Osteoblast (primary cell): ENCODE measurements at places on chromosomes 6 and 20. TPM values are rescaled to one million over a fixed set of nuclear protein-coding genes. Genes with fewer than 3 reads are reported as not detected.

DNA sequence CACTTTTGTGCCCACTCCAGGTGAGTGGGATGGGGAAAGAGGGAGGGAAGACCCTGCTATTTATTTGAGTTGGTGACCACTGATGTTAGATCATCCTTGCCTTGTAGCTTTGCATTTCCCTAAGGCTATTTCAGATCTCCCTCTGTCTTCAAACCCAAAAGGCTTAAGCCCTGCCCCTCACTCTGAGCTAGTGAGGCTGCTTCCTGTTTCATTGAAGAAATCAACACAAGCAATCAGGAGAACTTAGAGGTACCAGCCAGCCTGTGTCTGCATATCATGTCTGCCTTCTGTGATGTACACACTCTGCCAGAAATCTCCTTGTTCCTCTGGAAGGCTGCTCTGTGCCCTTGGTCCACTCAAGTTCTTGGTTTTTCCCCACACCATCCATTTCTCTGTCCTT is 135.3 kb downstream of the ARID1B start:
- DNase-seq: no peak

GRCh38 chr6:142537612-142538478 is 236.0 kb downstream of the ADGRG6 start:
- DNase-seq: peak; percentile 26

GRCh38 chr6:140063021-140063399 is 688.6 kb upstream of the CITED2 start:
- no peak for DNase-seq

JPH2 gene
- 1.2 and 2.2 TPM in 2 replicates for total RNA-seq

TBC1D32 gene
- 15.9 and 17.4 TPM in 2 replicates for total RNA-seq

- DNase-seq: no peak
Observed at GRCh38 chr20:8464368-8464767, 332.3 kb downstream of the PLCB1 start.

PHF10 gene
- 14.7 and 21.0 TPM in 2 replicates for total RNA-seq

SLC35D3 gene
- not detected in 2 replicates for total RNA-seq

FRK gene
- total RNA-seq: 1.1 and 1.2 TPM in 2 replicates

DNA sequence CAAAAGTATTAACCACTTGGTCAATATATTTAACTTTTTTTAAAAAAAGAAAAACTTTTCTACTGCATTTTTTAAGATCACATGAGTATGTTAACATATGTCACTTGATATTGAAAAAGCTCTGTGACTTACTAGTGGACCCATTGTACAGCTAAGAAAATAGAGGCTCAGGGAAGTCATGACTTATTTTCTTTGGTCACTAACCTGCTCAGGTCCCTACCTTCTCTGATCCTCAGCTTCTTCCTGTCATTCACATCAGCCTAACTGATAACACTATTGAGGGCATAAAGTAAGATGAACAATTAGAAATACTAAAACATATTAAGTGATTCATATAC is 19.8 kb downstream of the AGPAT4 start:
- no peak for DNase-seq

C4A gene
- 7.2 and 8.3 TPM in 2 replicates for total RNA-seq

AIF1 gene
- 0.36 TPM in 1 of 2 replicates, not detected in the other for total RNA-seq

DNA sequence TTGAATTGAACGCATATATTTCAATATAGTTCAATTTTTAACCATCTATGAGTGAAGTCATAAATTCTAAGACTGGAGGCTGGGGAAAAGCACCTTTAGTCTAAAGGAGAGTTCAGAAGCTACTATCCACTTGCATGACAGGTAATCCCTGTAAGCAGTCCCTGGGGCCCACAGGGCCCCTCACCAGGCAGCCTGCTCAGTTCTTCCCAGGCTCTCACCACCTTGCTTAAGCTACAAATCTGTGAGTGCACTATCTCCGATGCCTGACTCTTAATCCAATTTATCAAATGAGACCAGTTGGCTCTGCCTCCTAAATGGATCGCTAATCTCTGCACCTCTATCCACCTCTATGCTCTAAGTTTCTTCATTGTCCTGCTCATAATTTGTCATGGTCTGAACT is 413.8 kb downstream of the PTPRT start:
- no peak for DNase-seq

DNA sequence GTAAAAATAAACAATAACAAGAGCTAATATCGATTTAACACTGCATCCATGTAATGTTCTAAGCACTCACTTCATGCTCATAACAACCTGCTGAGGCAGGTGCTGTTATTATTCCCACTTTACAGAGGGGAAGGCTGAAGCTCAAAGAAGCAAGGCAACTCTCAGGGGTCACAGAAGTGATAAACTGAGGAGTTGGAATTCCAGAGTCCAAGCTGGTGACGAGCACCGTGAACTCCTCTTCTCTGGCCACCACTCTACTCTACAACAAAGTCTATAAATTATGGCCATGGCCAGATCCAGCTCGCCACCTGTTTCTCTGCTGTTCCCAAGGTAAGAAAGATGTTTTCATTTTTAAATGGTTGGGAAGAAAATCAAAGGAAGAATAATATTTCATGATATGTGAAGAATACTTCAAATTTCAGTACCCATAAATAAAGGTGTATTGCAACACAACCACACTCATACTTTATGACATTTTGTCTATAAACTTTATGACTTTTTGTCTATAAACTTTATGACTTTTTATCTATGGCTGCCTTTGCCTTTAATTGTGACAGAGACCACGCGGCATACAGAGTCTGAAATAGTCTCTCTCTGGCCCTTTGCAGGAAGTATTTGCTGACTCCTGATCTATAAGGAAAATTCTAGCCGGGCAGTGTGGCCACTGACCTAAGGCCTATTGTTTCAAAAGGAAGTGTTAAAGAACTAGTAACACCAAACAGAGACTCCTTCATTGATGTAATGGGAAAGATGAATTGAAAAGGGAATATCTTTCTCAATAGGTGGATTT is 113.2 kb upstream of the KCNG1 start:
- no peak for DNase-seq

GRCh38 chr20:49896204-49896603 is 19.1 kb downstream of the SPATA2 start:
- DNase-seq: no peak

GRCh38 chr20:19824861-19825260 is 66.8 kb downstream of the RIN2 start:
- DNase-seq: peak; percentile 67

GRCh38 chr20:51447097-51447764 is 95.3 kb downstream of the NFATC2 start:
- DNase-seq: peak; percentile 94

DNA sequence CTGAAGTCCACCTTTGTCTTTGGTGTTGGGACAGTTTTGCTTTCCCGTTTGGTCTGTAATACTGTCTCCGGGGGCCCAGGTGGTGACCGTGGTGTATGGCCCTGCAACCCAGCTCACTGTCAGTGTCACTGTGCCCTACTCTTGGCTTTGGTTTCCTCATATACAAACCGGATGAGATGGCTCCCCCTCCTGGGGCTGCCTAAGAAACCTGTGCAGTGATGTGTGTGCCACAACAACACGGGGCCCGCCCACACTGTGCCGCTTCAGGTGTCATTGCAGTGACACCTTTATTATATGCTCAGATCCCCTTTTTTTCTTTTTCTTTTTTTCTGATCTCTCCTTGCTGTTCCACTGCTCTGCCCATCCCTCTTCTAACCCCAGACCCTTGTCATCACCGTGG is 73.9 kb downstream of the RAMACL start:
- DNase-seq: peak; percentile 26

DNA sequence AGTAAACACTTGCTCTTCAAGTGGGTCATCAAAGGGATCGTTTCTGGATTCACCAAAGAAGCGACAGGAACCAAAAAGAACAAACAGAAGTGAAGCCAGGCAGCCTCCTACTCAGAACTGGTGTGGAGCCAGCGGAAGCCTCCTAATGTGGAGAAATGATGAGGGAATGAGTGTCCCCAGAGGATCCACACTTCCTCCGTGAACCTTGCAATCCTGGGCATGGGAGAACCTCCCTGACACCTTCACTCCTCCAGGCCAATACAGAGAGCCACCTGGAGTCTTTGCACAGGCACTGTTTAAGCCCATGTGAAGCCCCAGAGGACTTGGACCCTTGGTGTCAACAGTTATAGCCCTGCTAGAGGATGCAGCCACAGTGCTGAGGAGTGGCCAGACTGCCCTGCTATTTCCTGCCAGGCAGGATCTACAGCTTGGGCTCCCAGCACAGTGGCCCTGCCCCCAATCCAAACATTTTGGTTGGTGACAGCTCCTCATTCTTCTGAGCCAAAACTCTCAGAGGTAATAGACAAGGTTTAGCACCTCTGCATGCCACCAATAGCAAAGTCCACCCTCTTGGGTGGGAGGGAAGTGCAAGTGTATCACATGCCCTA is 23.2 kb upstream of the SERINC1 start:
- no peak for DNase-seq

DNA sequence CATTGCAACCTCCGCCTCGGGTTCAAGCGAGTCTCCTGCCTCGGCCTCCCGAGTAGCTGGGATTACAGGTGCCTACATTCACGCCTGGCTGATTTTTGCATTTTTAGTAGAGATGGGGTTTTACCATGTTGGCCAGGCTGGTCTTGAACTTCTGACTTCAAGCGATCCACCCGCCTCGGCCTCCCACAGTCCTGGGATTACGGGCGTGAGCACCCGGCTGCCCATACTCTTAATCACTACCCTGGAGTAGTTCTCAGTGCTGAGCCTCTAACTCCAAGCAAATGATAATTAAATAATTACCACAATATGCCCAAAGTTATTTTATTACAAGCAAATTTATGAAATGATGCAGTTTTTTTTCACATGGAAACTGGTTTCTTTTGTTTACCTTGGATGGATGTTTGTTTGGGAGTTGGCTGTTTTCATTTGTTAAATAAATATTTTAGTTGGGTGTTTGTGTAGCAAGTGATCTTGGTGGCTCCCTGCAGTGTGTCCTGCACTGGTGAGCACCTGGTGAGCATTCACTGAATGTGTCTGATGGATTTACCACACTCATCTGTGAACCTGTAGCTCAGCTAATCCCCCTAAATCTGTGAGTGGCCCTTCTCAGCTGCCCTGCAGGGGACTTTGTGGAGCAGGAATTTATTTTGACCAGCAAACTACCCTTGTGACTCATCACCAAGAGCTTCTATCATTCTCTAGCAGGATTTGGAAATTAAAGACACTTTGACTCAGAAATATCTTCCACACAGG is 36.9 kb downstream of the UTRN start:
- DNase-seq: peak; percentile 85

RBM12 gene
- total RNA-seq: 57.8 and 62.6 TPM in 2 replicates

TMEM244 gene
- not detected in 2 replicates for total RNA-seq

DNA sequence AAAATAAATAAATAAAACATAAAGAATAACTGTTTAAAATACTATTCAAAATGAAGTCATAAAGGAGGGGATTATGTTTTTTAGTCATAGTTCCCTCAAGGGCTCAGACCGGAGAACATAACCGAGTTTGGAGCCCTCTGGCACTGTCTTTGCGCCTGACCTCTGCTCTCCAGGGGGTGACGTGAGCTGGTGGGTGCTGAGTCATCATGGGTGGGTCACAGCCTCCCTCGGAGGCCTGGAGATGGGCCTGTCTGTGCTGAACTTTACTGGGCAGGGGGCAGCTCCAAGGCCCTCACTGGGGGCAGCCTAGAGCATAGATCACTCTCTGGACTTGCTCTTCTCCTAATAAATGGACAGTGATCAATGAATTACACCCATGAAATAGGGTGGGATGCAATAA is 3.1 kb upstream of the MAVS start:
- DNase-seq: peak; percentile 95

- DNase-seq: peak; percentile 77
Observed at GRCh38 chr6:36432151-36432671, 10.4 kb downstream of the PXT1 start.

GRCh38 chr6:125050663-125051318 is 88.6 kb downstream of the RNF217 start:
- DNase-seq: no peak

GRCh38 chr6:19159089-19159488 is 678.1 kb upstream of the ID4 start:
- no peak for DNase-seq

GRCh38 chr6:11830105-11830504 is 51.5 kb upstream of the ADTRP start:
- DNase-seq: no peak

GRCh38 chr6:169310983-169311382 is 57.3 kb upstream of the THBS2 start:
- DNase-seq: peak; percentile 27

DNA sequence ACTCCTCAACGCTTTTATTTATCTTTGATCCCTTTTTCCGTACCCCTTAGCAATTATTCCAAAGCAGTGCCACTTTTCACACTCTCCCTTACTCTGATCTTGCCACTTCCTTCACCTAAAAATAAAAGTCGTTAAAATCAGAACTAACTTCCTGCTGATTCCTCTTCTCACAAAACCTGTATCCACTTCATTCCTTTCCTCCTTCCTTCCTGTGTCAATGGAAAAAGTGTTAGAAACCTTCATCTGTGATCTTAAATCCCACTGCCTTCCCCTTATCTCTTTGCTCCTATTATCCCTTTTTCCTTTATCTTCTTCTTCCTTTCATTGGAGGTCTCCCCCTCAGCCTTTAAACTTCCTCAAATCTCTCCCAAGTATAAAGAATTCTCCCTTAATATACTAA is 49.2 kb downstream of the GOPC start:
- DNase-seq: no peak

DNA sequence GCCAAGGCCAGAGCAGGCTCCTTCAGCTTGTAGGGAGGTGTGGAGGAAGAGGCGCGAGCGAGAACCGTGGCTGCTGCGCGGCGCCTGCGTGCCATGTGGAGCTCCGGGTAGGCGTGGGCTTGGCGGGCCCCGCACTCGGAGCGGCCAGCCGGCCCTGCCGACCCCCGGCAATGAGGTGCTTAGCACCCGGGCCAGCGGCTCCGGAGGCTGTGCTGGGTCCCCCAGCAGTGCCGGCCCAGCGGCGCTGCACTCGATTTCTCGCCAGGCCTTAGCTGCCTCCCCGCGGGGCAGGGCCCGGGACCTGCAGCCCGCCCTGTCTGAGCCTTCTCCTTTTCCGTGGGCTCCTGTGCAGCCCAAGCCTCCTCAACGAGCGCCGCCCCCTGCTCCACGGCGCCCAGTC is 32.9 kb upstream of the SIRT5 start:
- DNase-seq: no peak

DNA sequence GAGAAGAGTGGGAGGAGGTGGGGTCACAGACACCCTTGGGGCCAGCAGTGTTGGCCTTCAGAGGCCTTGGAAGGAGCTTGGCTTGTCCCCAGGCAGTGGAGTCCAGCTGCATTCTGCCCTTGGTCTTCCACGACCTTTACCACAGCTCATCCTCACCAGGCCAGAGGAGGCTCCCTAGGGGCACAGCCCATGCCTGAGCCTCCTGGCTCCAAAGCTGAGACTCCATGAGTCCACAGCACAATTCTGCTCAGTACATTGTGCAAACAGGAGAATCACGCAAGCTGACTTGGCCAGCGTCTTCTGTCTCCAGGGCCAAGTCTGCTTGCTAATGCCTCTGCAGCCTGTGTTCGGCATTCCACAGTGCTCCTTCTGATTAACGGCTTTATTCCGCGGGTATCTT is 337.2 kb downstream of the SMOC2 start:
- no peak for DNase-seq

VSTM2L gene
- total RNA-seq: 2.5 and 2.9 TPM in 2 replicates

MOG gene
- not detected in 2 replicates for total RNA-seq

SLA2 gene
- under 0.01 and 0.36 TPM in 2 replicates for total RNA-seq

GRCh38 chr6:50657513-50657912 is 55.8 kb upstream of the TFAP2D start:
- no peak for DNase-seq
